Epithelial cell of proximal tubule (primary cell): ENCODE measurements at places on chromosomes 2 and 18.
A peak's percentile ranks its signal among the peaks of the same experiment; 100 is the strongest.

DNA sequence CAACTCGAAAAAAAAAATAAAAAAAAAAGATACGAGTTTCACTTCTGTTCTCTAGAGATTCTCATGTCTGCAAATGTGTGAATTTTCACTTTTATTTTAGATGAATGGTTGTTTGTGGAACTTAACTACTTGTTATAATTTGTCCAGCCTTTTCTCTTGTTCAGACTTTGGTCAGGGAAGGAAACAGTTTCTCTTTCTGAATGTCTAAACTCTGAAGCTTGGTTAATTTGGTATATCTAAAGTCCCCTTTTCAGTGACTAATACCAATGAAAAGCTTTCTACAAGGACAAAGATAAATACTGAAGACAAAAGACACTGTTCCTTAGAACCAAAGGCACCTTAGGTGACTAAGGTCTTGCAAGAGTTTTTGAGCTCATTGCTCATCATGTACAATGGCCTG, 144.4 kb upstream of the PIEZO2 start:
- no peak for DNase-seq

- no peak for DNase-seq
Measured at GRCh38 chr18:34951625-34952379, 89.4 kb upstream of the MAPRE2 start.

GRCh38 chr2:215507136-215507535, 71.3 kb upstream of the FN1 start:
- DNase-seq = no peak

DNA sequence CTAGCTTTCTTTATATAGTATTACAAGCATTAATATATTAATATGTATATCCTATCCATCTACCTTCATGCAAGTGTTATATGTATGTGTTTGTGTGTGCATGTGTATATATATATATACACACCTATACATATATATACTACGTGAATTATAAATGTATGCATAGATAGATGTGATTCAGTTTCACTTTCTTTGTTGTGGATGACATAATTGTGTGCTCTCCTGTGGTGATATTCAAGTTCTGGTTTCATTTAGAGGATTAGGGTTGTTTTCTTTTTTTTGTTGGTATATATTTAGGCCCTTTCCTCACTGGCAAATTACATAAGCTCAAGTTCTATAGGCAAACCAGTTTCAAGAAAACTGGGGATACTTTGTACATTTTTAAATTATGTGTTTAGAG, 225.7 kb upstream of the FANCL start:
- no peak for DNase-seq

- DNase-seq = no peak
Measured at GRCh38 chr18:65049586-65049985, 701.2 kb upstream of the CDH7 start.

- no peak for DNase-seq
Measured at GRCh38 chr2:134271758-134272157, 17.9 kb downstream of the MGAT5 start.

GRCh38 chr18:22417496-22418188, at the start of gene CTAGE1:
CTAGE1 (minus strand) TSS chr18:22417915; CDS start chr18:22417811, 104 bp downstream.
- DNase-seq = no peak

DNA sequence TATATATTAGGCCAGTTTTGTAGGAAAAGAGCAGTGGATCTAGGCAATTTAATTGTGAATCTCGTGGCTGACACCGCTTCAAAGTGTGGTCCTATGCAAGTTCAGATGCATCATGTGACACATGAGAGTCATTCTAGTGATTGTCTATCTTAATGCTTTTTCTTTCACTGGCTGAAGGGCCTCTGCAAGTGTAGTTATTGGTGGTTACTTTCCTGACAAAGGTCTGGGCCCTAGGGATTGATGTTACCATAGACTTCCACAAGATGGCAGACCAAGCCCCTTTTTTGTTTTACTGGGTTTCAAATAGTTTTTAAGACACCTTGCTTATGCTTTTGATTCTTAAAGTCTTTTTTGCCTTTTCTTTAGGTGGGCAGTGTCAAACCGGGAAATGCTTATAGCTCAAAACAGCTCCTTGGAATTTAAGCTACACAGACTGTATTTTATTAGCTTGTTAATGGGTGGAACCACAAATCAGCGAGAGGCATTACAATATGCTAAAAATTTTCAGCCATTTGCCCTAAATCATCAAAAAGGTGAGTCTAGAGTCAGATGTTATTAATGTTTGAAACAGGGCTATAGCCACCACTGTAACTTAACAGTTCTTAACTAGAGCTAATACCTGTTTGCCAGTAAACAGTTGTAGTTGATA, 25.9 kb downstream of the CD8A start:
- peak; percentile 12 for DNase-seq

- no peak for DNase-seq
Measured at GRCh38 chr2:96531366-96531765, 5.2 kb upstream of the ARID5A start.

DNA sequence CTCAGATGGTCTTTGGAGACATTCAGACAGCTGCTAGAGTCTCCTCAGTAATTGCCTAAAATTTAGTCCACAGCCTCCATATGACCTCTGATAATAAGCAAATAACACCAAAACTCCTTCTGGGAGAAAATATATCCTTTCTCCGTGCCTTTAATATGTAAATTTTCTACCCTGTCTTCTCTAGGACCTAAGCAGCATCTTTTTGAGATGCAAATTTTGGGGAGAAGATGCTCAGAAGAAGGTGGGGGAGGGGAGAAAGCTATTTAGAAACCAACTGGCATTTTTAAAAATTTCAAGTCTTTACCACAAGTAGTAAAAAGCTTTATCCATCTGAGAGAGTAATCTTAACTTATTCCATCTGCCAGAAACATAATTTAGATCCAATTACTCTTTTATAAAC, 120.4 kb upstream of the MSH6 start:
- DNase-seq = no peak

- no peak for DNase-seq
Measured at GRCh38 chr2:182866095-182866460, 359 bp downstream of the FRZB start.

- DNase-seq = no peak
Measured at GRCh38 chr2:120531863-120532600, 186.1 kb downstream of the INHBB start.

DNA sequence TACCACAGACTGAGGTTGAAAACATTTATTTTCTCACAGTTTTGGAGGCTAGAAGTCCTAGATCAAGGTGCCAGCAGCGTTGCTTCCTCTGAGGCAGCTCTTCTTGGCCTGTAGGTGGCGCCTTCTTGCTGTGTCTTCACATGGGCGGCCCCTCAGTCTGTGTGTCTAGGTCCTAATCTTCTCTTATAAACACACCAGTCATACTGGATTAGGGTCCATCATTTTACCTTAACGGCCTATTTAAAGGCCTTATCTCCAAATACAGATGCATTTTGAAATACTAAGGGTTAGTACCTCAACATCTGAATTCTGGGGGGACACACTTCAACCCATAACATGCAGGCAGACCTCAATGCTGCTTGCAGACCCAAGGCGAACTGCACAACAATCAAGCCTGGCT, 4.4 kb upstream of the RMC1 start:
- DNase-seq = no peak

DNA sequence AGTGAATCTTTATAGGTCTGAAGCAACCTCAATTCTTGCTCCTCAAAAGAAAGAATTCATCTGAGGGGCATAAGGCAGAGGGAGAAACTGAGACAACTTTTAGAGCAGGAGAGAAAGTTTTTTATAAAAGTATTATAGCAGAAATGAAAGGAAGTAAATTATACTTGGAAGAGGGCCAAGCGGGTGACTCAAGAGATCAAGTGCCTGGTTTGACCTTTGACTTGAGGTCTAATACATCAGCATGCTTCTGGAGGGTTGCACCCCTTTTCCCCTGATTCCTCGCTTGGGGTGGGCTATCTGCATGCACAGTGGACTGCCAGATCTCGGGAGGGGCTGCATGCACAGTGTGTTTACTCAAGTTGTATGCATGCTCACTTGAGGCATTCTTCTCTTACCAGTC, 268.5 kb upstream of the LRATD1 start:
- no peak for DNase-seq

DNA sequence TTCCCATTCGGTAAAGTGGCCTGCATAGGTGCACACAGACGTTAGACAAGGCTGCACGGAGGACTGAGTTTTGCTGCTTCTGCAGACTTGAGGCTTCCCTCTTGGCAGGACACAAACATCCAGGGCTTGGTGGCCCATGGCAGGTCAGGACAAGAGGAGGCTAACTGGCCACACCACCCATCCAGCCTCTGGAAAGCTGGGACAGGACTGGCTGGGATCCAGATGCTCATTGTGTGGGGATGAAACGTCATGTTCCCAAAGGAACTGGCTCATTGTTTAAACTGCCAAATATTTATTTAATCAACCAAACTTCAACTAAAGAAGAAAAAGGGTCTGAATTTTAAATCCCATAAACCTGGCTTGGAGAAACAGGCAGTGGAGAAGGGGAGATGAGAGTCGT, 239.1 kb upstream of the EPAS1 start:
- DNase-seq = no peak

DNA sequence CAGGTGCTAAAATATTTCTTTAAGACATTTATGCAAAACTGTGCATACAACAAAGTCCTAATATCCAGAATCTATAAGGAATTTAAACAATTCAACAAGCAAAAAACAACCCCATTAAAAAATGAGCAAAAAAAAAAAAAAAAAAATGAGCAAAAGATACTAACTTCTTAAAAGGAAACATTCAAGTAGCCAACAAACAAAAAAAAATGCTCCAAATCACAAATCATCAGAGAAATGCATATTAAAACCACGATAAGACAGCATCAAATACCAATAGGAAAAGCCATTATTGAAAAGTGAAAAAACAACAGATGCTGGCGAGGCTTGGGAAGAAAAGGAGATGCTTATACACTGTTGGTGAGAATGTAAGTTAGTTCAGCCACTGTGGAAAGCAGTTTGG, 34.9 kb downstream of the B4GALT6 start:
- no peak for DNase-seq

GRCh38 chr2:119760956-119761275, 1.2 kb downstream of the PTPN4 start:
- no peak for DNase-seq

DNA sequence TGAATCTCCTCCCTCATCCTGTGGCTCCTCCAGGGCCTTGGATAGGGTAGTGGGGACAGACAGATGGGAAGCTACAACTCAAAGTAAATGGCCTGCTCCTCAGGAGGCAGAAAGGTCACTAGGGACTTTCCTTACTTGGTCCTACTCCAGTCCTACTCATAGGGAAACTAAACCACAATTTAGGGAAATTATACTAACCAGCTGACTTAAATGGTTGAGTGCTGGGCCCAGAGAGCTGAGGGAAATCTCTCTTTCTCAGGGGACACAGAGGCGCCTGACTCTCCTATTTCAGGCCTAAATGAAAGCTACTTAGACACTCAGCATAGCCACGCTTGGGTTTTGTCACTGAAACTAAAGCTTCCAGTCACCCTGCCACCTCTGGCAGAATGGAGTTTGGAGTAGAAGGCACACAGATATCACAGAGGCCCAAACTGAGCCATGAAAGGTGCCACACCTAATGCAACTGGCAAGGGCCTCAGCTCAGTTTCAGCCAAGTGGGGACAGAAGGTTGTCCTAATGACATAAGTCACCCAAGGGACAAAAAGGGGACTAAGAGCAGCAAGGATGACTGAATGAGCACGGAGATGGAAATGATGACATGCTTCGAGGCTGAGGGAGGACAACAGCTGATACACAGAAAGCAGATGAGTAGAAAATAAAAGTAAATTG, 24.0 kb downstream of the CERKL start:
- DNase-seq = no peak

- DNase-seq = no peak
Measured at GRCh38 chr2:152033011-152033925, 65.6 kb downstream of the CACNB4 start.

DNA sequence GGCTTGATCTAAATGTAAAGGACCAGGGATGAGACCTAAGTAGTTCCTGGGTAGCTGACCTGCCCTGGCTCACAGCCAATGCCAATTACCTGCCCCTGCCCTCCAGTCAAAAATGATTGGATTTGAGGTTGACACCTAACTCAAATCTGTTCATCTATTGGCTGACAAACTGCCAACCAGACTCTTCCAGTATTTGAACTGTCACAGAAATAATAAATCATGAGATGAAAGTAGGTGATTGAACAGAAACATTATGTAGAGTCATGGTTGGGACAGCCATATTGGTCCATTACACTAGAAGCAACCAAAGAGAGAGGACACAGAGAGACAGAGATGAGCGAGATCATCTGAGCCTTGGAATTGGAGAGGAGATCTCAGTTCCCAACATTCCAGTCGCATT, 109.1 kb downstream of the ATL2 start:
- no peak for DNase-seq

GRCh38 chr2:26298638-26299393, 47.1 kb upstream of the SELENOI start:
- DNase-seq = no peak

DNA sequence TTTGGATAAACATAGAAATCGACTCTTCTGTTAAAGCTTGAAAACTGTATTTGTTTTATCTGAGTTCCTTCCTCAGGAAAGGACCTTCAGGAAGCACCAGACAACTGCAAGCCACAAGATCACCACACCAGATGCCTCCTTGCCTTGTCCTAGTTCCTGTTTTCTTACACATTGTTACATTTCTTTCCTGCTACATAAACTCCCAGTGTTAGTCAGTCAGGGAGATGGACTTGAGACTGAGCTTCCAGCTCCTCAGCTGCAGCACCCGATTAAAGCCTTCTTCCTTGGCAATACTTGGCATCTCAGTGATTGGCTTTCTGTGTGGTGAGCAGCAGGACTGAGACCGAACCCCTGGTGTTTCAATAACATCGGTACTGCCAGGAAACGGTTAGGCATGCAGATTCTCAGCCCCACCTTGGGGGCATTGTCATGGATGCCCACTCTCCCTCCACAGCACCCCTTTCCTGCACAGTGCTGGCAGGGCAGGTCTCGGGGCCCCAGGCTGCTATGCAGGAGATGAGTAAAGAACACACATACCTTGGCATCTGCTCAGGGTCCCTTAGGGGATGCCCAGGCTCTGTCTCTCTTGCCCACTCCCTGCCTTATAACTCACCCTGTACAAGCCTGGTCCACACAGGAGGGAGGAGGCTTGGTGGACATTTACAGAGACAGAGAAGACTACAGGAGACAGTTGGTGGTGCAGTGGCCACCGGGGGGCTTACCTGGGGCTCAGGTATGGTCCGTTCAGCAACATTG, 32.6 kb downstream of the ANKMY1 start:
- no peak for DNase-seq

DNA sequence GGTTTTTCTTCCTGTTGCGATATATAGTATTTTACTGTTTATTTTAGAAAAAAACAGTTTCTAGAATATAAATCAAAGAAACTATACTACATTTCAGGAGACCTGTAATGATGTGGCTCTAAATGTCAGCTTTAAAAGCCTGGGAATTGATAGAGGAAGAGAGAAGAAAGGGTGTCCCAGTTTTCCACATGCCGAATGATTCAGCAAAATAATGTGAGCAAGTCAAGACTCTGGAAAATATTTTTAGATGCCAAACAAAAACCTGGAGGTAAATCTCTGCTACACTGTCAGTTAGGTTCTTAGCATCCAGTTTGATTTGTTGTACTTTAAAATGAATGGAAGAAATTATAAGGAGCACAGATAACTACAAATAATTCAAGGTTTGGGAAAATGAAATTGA, 67.1 kb upstream of the DSG1 start:
- no peak for DNase-seq

- no peak for DNase-seq
Measured at GRCh38 chr2:69255760-69256159, 131.3 kb downstream of the GFPT1 start.
